ENCODE measurements at places on chromosomes 3 and 15.
A peak's percentile ranks its signal among the peaks of the same experiment; 100 is the strongest.

GRCh38 chr3:13550423-13550690, 1.4 kb downstream of the FBLN2 start:
- DNase-seq = no peak

DNA sequence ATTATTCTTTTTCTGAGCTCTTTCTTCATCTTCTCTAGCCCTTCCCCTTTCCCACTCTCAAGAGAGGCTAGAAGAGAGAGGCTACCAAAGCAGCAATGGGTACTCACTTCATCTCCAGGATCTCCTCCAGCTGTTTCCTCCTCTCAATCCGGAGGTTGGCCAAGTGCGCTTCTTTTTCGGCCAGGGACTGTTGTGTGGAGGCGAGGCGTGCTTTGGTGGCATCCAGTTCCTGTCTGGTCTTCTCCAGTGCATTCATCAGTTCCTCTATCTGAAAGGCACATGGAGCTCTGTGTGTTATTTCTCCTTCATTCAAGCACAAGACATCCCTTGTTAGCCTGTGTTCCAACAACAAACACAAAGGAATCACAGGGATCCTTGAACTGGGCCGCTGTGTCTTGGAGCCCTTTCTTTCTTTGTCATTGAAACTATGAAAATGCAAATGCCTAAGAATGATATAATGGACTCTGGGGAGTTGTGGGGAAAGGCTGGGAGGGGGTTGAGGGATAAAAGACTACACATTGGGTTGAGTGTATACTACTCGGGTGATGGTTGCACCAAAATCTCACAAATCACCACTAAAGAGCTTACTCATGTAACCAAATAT, 401.3 kb upstream of the WNT5A start:
- DNase-seq = no peak

DNA sequence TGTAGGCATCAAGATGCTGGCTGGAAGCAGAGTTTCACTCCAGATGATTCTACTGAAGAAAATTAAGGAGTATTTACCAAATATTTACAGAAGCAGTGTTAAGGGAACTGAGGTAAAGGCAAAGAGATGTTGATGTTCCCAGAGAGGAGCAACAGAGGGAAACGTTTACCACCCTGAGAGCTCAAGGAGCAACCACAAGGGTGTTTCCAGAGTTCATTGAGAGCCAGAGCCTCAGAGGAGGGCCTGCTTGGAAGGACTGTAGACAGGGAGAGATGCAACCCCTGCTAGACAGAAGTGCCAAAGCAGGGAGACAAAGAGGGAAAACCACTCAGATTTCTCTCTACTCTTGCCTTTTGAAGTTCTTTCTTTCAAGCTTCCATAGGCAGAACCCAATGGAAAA, 474.5 kb downstream of the RBMS3 start:
- DNase-seq = no peak

DNA sequence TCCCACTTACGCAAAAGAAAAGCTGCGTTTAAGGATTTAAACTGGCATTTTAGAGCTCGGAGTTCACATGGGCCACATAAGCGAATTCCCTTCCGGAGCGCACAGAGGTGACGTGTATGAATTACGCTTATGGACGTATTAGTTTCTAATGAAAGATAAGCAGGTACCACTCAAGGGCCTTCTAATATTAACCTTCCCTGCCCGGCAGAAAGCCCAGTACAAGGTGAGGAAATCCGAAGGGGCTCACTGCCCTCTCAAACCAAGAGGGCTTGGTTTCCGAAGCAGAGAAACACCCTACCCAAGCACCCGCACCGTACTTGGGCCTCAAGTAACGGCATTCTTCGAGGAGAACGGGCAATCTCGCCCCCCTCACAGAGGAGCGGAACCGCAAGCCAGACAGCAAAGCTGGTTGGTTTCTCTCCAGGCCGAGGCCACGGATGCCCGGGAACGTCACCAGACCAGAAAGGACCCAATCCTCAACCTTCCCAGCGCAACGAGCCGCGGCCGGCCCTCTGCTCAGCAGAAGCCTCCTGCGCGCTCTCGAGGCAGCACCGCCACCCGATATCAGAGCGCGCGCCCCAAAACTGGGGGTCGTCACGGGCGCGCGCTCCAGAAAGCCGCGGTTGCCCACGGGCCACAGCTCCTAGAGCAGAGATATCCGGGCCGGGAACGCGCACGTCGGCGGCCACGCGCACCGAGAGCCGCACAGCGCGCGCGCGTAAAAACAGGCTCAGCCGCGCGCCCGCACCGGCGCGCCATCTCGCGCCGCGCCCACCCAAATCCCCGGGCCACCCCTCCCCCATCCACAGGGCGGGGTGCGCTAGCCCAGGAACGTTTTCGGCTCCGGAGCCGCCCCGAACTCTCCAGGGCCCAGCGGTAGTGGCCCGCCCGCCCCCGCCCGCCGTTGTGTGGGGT, 676 bp downstream of the QRICH1 start:
- DNase-seq = peak; percentile 70

DNA sequence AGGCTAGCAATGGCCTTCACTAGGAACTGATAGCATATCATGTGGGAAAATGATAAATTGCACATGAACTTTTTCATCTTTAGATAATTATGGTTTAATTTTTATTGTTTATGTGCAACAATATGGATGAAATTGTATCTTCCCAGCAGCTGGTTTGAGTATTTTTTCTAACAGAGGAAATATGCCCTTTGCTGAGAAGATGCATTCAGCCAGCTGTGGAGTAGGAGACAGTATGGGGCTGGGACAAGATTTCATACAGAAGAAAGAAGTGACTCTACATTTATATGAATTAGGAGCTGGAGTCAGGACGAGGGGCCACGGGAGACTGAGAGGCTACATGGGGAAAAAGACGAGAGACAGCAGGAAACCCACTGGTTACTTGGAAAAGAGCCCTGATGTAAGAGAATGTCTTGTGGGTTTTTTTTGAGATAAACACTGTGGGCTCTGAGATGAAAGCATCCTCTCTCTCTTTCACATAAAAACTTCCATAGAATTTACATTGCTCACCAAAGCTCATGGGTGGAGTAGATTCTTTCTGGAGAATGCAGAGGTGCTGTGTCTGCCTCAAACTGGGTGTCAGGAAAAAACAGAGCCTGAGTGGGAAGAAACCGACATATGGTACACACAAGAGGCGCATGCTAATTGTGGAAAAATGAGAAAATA, 115.2 kb upstream of the PDZRN3 start:
- no peak for DNase-seq

DNA sequence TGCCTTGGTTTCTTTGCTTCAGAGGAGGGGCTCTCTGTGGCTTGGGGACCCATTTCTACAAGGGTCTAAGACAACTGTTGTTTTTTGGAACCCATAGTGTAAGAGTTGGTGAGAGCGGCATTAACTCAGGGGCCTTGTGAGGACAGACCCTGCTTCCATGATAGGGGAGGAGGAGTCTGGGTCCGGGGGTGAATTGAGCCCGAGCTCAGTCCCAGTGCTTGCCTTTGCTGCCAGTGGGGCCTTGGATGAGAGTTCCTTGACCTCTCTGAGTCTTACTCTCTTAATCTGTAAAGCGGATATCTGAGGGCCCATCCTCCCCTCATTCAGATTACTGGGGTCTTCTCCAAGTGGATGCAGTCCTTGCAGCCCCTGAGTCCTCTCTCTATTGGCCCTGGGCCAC, 74.2 kb downstream of the EEFSEC start:
- no peak for DNase-seq

DNA sequence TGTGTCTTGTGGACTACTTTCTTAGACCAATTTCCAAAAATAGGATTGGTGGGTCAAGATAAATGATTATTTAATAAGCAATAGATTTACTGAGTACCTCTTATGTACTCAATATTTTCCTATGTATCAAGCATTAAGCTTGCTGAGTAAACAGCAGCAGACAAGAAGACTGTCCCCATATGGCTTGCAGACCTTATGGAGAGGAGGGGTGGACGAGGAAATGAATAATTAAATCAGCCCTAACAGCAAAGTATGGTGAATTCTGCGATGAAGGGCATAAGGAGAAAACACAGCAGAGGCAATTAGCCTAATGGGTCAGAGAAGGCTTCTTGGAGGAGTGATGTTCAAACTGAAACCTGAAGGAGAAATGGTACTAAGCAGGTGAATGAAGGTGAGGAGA, 45.1 kb downstream of the ACP3 start:
- DNase-seq = no peak

- no peak for DNase-seq
Measured at GRCh38 chr3:144294659-144295538, 323.3 kb downstream of the DIPK2A start.

DNA sequence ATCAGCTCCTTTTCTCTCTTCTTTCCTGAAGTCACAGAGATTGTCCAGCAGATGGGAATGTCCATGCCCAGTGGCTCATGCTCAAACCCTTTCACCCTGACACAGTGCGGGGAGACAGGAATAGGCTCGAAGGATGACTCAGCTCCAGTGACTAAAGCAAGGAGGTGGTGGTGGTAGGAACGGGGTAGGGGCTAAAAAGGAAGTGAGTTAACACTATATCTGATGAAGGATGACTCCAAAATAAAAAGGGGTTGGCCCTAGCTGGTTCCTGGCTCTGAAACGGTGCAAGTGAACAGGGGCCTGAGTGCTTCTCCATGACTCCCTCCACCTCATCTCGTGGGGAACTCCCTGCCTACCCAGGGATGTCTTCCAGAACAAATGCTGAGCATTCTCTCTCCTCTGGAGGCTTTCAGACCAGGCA, 167.4 kb upstream of the LPP start:
- DNase-seq = peak; percentile 33

GRCh38 chr3:108598375-108598774, 8.9 kb downstream of the DZIP3 start:
- DNase-seq = no peak

- no peak for DNase-seq
Measured at GRCh38 chr15:65355988-65356353, 21.8 kb downstream of the IGDCC3 start.

GRCh38 chr3:61804782-61805181, 243.4 kb downstream of the PTPRG start:
- DNase-seq = no peak

DNA sequence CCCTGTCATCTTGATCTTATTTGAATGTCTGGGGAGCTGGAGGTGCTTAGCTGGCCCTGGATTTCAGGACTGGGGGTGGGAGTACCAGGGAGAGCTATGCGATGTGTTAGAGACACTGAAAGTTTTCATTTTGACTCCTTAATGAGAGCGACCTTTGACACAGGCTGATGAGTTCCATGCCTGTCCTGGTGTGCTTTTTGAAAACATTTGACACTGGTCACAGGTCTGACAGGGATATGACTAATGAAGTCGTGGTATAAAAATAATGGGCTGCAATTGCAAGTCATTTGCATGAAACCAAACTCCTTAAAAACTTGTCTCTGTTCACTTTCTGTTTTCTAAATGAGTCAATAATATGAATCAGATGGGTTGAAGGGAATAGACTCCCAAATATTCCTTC, 81.9 kb downstream of the MECOM start:
- DNase-seq = no peak

GRCh38 chr3:80870476-80871041, 890.9 kb downstream of the GBE1 start:
- no peak for DNase-seq

DNA sequence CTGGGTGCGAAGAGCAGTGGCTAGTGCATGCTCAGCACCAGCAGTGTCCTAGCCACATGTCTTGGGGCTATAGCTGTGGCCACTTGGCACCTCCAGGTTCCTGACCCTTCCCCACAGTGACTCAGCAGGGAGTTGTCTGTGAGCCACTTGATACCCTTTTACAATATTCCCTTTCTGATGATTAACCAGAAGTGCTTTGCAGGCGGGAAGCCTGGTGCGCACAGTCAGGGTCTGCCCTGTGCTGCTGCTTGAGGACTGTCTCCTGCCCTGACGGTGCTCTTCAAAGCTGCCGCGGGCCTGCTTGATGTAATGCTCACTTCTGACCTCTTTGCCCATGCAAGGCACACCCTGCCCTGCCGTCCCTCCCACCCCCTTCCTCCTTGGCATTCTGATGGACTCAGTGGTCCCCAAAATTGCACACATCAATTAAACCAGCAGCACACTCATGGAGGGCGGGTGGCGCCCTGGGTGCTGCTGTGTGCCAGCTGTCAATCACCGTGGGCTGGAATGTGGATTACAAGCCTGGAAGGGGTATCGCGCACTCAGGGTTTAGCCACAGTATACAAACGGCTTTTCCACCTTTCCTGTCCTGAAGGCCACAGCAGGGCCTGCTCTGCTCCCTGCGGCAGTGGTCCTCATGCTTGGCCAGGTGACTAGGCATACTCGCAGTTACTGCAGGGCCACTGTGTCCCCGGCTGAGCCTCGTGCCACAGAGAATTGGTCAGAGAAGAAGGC, 40.9 kb upstream of the PCSK6 start:
- no peak for DNase-seq

- DNase-seq = no peak
Measured at GRCh38 chr3:26205475-26205874, 415.6 kb downstream of the OXSM start.

DNA sequence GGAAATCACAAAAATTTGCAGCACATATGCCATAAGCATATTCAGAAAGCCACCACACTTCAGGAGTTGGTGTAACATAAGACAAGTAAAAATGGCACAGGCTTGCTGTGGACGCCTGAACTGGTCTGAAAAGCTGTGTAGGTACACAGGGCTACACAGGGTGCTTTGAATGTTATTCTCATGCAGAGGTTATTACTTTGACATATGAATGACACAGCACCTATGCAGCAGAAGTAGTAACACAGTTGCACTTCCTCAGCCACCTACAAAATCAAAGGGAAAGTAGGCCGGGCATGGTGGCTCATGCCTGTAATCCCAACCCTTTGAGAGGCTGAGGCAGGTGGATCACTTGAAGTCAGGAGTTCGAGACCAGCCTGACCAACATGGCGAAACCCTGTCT, 54.5 kb downstream of the OSBPL10 start:
- no peak for DNase-seq

DNA sequence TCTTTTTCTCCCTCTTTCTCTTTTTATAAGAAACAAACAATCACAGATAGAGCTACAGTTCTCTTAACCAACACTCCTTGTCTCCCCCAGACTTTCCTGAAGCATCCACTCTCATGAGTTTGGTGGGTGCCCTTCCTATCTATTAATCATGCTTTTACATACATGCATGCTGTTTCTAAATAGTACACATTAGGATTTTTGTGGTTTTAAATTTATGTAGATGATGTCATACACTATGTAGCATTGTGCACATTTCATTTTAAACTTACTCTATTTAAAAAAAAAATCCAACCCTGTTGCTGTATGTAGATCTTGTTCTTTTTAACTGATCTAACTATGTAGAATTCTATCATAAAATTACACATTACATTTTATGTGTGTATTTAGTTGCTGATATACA, 104.3 kb upstream of the MRPS22 start:
- no peak for DNase-seq
